ENCODE measurements at places on chromosomes 4 and X. TPM values are rescaled to one million over a fixed set of nuclear protein-coding genes. Genes with fewer than 3 reads are reported as not detected.

DNA sequence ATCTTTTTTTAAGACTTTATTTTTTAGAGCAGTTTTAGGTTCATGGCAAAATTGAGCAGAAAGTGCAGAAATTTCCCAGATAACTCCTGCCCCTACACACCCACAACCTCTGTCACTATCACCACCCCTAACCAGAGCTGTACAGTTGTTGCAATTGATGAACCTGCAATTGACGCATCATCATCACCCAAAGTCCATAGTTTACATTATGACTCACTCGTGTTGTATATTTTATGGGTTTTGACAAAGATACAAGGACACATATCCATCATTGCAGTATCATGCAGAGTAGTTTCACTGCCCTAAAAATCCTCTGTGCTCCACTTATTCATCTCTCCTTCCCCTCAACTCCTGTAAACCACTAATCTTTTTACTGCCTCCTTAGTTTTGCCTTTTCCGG, 34.5 kb upstream of the WAS start:
- no peak overlapping the region for H3K27ac ChIP-seq
- H3K4me1 ChIP-seq: no peaks in the 10 kb centered on the region
- no peaks in the 10 kb centered on the region for H3K27me3 ChIP-seq
- H3K4me3 ChIP-seq: no peak overlapping the region
- no peaks in the 10 kb centered on the region for H3K36me3 ChIP-seq

The TMSB15A gene
- 66.4 TPM for total RNA-seq

- H3K4me3 ChIP-seq: no peak overlapping the region
- H3K27me3 ChIP-seq: no peaks in the 10 kb centered on the region
- no peak overlapping the region for H3K27ac ChIP-seq
- H3K4me1 ChIP-seq: no peaks in the 10 kb centered on the region
- 0 out of 2 replicates have a peak, but pooled peaks cover 4% of the 10 kb centered on the region for H3K36me3 ChIP-seq
- DNase-seq: no peak
These were observed 81.8 kb upstream of the NDP start for GRCh38 chrX:44054863-44055601.

DNA sequence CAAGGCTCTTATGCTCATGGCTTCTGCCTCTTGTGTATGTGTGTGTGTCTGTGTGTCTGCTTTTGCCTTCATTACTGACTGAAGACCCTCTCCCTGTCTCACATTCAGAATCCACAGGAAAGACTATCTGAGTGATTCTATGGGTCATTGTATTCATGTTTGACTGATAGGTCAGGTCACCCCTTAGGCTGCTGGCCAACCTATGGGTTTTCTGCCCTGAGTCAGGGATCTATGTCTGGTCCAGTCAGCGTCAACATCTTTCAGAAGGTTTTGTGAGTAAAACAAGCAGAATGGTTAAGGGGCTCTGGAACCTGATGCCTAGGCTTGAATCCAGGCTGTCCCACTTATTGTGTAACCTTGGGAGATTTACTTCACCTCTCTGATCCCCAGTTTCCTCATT, 30.5 kb downstream of the NHSL2 start:
- no peak overlapping the region for H3K4me3 ChIP-seq
- H3K27ac ChIP-seq: no peak overlapping the region
- H3K36me3 ChIP-seq: peaks cover 6% of the 10 kb centered on the region
- no peak for DNase-seq
- no peaks in the 10 kb centered on the region for H3K27me3 ChIP-seq

GRCh38 chrX:69031971-69032391, 133.3 kb downstream of the PJA1 start:
- no peak overlapping the region for H3K4me3 ChIP-seq
- 0 out of 2 replicates have a peak, but pooled peaks cover 2% of the 10 kb centered on the region for H3K36me3 ChIP-seq
- H3K27ac ChIP-seq: no peak overlapping the region

- no peaks in the 10 kb centered on the region for H3K27me3 ChIP-seq
- H3K27ac ChIP-seq: no peak overlapping the region
- no peaks in the 10 kb centered on the region for H3K4me1 ChIP-seq
- no peak for DNase-seq
- H3K4me3 ChIP-seq: no peak overlapping the region
These were observed 29.6 kb downstream of the C4orf54 start for GRCh38 chr4:99628040-99628439.

The DUSP9 gene
- total RNA-seq: 2.3 TPM

The IL9R gene
- total RNA-seq: 0.72 TPM

The AFM gene
- not detected for total RNA-seq

GRCh38 chr4:11098461-11098860, 330.2 kb downstream of the HS3ST1 start:
- no peaks in the 10 kb centered on the region for H3K4me1 ChIP-seq
- no peaks in the 10 kb centered on the region for H3K27me3 ChIP-seq
- no peak overlapping the region for H3K27ac ChIP-seq
- peaks cover 2% of the 10 kb centered on the region for H3K36me3 ChIP-seq

- no peaks in the 10 kb centered on the region for H3K27me3 ChIP-seq
- DNase-seq: no peak
- H3K27ac ChIP-seq: no peak overlapping the region
- no peak overlapping the region for H3K4me3 ChIP-seq
- H3K36me3 ChIP-seq: no peaks in the 10 kb centered on the region
These were observed 179.6 kb downstream of the GASK1B start for GRCh38 chr4:157992948-157993839.

DNA sequence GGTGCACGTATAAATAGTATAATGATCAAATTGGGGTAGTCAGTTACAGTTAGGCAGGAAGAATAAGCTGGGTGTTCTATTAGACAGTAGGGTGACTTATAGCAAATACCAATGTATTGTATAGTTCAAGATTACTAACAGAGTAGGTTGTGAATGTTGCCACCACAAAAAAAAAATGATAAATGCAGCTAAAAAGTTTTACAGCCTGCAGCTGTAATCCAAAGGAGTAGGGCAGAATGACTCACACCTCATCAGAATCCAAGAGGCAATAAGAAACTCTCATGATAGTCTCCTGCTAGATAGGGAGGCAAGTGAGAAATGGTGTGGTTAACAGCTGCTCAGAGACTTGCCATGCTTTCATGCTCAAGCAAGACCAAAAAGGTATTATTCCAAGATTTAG, 19.6 kb upstream of the TCEAL4 start:
- no peak overlapping the region for H3K27ac ChIP-seq
- no peaks in the 10 kb centered on the region for H3K27me3 ChIP-seq
- no peaks in the 10 kb centered on the region for H3K4me1 ChIP-seq
- DNase-seq: no peak
- no peak overlapping the region for H3K4me3 ChIP-seq
- no peaks in the 10 kb centered on the region for H3K36me3 ChIP-seq

GRCh38 chr4:151403656-151404055, 5.3 kb upstream of the FHIP1A start:
- no peaks in the 10 kb centered on the region for H3K27me3 ChIP-seq
- H3K4me1 ChIP-seq: no peaks in the 10 kb centered on the region
- no peak overlapping the region for H3K4me3 ChIP-seq
- H3K27ac ChIP-seq: no peak overlapping the region
- DNase-seq: no peak
- H3K36me3 ChIP-seq: peaks cover 16% of the 10 kb centered on the region

GRCh38 chrX:87621697-87622096, 104.1 kb downstream of the KLHL4 start:
- H3K27me3 ChIP-seq: no peaks in the 10 kb centered on the region
- H3K4me3 ChIP-seq: no peak overlapping the region
- peaks cover 2% of the 10 kb centered on the region for H3K36me3 ChIP-seq
- H3K27ac ChIP-seq: no peak overlapping the region
- peaks cover 6% of the 10 kb centered on the region for H3K4me1 ChIP-seq

- H3K36me3 ChIP-seq: no peaks in the 10 kb centered on the region
- H3K27me3 ChIP-seq: no peaks in the 10 kb centered on the region
- H3K27ac ChIP-seq: no peak overlapping the region
- no peaks in the 10 kb centered on the region for H3K4me1 ChIP-seq
These were observed 17.1 kb downstream of the RPL9 start for GRCh38 chr4:39441593-39441992.

The EDNRA gene
- total RNA-seq: 0.75 TPM

GRCh38 chr4:121093261-121093660, 20.9 kb upstream of the NDNF start:
- H3K27ac ChIP-seq: no peak overlapping the region
- DNase-seq: no peak
- H3K4me1 ChIP-seq: no peaks in the 10 kb centered on the region
- H3K4me3 ChIP-seq: no peak overlapping the region
- H3K27me3 ChIP-seq: no peaks in the 10 kb centered on the region

DNA sequence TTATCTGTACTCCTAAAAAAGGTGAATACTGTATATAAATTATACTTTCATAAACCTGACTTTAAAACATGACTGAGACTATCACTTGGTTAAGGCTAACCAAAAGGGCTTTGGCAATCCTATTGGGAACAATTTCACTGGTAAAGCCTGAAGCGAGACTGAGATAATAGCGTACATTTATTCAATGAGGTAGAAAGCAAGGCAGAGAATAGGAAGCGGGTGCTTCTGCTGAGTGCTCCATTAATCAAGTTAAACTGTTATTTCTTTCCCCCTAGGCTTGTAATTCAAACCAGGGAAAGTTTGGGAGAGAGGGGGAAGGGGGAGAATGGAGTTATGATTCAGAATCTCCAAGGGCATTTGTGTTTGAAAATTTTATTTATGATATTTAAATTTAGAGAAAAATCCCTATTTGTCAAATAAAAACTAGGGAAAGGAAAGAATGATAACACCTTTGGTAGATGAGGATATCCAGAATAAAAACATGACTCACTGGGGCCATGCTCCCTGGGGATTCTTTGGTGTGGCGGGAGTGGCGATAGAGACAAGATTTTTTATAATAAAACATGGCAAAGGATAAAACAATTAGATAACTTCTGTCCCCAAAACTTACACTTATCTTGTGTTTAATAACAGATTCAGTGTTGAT, 34.6 kb upstream of the SORBS2 start:
- peaks cover 35% of the 10 kb centered on the region for H3K36me3 ChIP-seq
- no peak overlapping the region for H3K27ac ChIP-seq
- no peaks in the 10 kb centered on the region for H3K27me3 ChIP-seq
- DNase-seq: no peak
- H3K4me3 ChIP-seq: no peak overlapping the region
- peaks cover 9% of the 10 kb centered on the region for H3K4me1 ChIP-seq

GRCh38 chr4:147360301-147360700, 120.6 kb upstream of the EDNRA start:
- no peak overlapping the region for H3K27ac ChIP-seq
- no peaks in the 10 kb centered on the region for H3K4me1 ChIP-seq
- H3K36me3 ChIP-seq: 0 out of 2 replicates have a peak, but pooled peaks cover 5% of the 10 kb centered on the region
- no peak for DNase-seq
- no peaks in the 10 kb centered on the region for H3K27me3 ChIP-seq
- no peak overlapping the region for H3K4me3 ChIP-seq

GRCh38 chr4:30103455-30103854, 616.7 kb upstream of the PCDH7 start:
- H3K36me3 ChIP-seq: peaks cover 8% of the 10 kb centered on the region
- no peaks in the 10 kb centered on the region for H3K27me3 ChIP-seq
- DNase-seq: no peak
- no peaks in the 10 kb centered on the region for H3K4me1 ChIP-seq

Data from H9 (cell line).